ENCODE measurements at places on chromosomes 5 and 9.

DNA sequence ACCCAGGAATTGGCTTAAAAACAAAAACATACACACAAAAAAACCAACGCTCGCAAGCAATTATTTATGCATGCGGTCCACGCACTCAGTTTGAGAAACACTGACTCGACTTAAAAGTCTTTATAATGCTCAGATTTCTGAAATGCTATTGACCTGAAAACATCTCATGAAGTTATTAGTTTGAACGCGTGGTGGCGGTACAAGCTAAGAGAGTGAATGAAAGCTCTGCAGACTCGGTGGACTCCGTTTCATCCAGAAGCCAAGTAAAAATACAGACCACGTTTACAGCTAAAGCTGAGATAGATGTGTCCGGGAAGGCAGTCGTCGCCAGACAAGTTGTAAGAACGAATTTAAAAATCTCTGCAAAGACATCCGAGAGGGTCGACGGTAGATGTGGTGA is at the start of gene PCDHB6:
Gene PCDHB6 (plus strand): TSS at position 246 of the 400 bp plus-strand sequence. CDS start 201 bp downstream, outside the sequence.
- no peak for DNase-seq

- no peak for DNase-seq
Observed at GRCh38 chr9:83247732-83248131, 184.8 kb upstream of the RASEF start.

DNA sequence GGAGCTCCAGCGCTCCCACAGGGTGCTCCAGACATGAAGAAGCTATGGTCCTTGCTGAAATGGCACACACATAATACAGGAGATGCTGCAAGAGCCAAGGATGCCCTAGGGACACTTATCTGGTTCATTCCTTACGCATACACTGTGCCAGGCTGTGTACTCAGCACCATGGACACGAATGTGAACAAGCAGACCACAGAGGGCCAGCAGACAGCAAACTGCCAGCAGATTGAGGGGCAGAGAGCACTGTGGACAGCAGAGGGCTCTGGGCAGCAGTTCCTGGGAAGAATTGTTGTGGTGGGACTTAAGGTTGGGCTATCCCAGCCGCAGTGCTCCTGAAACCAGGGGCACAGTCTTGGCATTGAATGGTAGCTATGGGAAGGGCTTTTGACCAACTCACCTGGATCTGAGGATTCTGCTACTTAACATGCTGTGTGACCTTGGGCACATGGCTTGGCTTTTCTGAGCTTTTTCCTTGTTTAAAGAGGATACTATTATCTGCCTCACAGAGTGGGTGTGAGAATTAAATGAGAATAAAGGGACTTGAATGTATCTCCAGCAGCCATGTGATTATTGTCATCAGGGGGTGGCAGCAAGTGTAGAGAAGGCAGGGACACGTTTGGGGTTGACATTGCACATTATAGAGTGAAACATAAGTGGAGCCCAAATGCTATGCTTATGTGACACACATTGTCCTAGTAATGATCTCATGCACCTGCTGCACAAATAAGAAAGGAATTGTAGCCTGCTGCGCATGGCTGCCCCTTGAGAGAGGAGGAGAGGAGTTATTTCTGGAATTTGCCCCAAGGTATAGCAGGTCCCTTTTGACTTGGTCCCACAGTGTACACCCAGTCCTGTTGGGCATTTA is 30.1 kb downstream of the PPARGC1B start:
- DNase-seq, result no peak

- no peak for DNase-seq
Observed at GRCh38 chr5:160469156-160470144, 47.8 kb downstream of the PTTG1 start.

DNA sequence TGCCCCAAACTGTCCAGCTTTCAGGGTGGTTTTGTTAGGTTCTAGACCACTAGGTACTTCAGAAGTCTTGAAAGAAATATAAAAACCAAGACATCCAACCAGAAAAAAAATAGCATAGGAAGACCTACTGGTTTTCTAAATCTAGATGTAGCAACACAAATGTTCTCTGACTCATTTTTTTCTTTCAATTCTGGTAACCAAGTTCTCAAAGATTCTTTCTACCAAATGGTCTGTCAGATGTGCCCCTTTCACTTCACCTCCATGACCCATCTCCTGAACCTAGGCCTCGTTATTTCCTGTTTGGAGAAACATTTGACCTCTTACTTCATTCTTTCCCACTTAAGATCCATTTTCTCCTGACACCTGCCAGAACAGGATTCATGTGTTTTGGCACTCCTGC is 355.3 kb downstream of the KIAA0825 start:
- no peak for DNase-seq

GRCh38 chr9:131204285-131204684 is 72.0 kb downstream of the FAM78A start:
- no peak for DNase-seq

DNA sequence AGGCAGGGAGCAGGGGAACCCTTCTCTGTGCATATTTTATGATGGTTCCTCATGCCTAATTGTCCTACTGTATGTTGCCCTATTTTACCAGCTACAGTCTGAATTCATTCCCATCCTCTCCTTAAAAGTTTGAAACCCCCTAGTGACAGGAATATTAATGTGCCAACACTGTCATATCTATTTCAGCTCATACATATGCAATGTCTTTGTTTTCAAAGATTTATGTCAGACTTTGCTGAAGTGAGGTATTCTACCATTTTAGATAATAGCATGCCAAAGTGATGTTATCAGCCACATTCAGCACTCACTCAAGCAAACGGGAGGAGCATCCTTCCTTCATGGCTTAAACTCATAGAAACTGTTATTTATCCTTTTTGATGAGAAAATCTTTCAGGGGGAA is 696.5 kb downstream of the NR2F1-AS1 start:
- DNase-seq, result no peak

DNA sequence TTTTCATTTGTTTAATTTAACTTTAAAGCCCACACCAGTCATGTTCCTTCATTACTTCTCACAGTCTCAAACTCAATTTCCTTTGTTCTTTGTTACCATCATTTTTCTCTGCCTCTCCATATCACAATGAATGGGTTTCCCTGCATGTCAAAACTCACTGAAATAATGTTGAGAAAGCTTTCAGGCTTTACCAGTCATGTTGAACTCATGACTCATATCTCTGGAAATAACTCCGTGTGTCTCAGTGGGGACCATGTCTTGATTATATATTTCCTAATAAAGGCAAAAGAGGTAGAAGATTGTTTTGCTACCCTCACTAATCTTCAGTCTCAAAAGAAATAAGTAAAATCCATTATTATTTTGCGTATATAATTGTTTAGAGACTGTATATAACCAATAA is 231.2 kb downstream of the CHSY3 start:
- DNase-seq, result no peak

- no peak for DNase-seq
Observed at GRCh38 chr5:107021575-107021974, 649.2 kb downstream of the EFNA5 start.

DNA sequence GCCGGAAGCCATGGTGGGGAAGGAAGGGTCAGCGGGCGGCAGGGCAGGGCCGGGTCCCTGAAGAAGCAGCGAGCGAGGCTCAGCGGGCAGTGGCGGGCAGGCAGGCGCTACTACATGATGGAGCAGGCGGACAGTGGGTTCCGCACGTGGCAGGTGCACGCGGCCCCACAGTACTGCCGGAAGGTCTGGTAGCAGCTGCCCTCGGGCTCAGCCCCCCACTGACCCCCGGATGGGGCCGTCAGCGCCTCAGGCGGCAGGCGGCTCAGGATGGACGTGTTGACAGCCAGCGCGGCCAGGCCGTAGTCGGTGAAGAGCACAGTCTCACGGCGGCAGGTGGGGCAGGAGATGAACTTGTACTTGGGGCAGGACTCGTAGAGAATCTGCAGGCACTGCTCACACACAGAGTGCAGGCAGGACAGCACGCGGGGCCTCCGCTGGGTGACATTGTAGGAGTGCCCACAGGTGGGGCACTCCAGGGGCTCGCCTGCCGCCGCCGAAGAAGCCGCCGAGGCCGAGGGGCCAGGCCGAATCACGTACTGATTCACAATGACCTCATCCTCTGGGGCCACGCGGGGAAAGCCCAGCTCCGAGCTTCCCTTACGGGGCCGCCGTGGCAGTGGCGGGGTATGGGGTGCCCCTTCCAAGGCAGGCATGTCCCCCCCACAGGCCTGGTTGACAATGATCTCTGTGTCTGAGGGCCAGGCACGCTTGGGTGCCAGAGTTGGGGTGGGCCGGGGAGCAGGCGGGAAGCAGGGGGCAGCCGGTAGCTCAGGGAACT is 1.5 kb downstream of the RNF208 start:
- no peak for DNase-seq

DNA sequence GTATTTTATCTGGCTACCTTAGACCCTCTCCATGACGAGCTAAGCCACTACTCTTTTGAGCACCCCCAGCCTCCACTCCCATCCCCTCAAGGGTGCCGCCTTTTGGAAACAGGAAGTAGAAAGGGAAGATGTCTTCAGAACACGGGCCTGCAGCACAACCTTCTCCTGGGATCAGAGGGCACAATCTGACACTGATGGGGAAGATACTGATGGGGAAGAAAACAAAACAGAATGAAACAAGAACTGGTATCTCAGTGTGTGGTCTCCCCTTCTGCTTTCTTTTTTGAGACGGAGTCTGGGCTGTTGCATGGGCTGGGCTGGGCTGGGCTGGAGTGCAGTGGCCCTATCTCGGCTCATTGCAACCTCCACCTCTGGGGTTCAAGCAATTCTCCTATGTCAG is 539.7 kb upstream of the DAP start:
- DNase-seq, result no peak

- DNase-seq, result no peak
Observed at GRCh38 chr5:16776611-16777251, 159.4 kb downstream of the MYO10 start.

GRCh38 chr5:58077966-58078365 is 381.9 kb downstream of the PLK2 start:
- DNase-seq, result no peak

GRCh38 chr5:81525690-81526089 is 131.8 kb upstream of the ACOT12 start:
- DNase-seq, result no peak

GRCh38 chr5:80591352-80591751 is 21.3 kb upstream of the ANKRD34B start:
- DNase-seq, result no peak

GRCh38 chr5:43412156-43412555 is at the start of gene CCL28:
Gene CCL28, minus strand, starts transcription at chr5:43412391. Its CDS starts 75 bp downstream, at chr5:43412316.
- no peak for DNase-seq

GRCh38 chr9:86601697-86602096 is 247.5 kb upstream of the TUT7 start:
- no peak for DNase-seq

DNA sequence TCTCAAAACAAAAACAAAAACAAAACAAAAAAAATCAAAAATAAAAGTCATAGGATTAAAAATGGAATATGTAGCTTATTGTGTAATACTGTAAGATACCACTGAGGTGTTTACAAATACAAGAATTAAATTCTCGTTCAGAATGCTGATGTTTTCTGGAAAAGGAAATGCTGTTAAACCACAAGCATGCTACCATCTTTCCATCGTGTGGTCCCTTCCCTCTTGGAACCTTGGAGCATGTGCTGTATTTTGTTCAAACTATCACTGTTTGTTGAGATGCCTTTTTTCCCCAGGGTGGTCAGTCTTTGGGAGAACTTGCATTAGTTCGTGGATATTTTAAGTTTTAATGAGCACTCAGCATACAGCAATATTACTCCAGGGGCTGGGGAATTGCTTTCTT is 39.7 kb downstream of the SUB1 start:
- DNase-seq, result no peak

- DNase-seq, result no peak
Observed at GRCh38 chr9:123370108-123370507, 14.1 kb downstream of the CRB2 start.

GRCh38 chr5:126055348-126055729 is 367.9 kb upstream of the GRAMD2B start:
- no peak for DNase-seq

- no peak for DNase-seq
Observed at GRCh38 chr9:119961774-119962424, 592.7 kb upstream of the BRINP1 start.

GRCh38 chr5:63697811-63698210 is 264.4 kb downstream of the HTR1A start:
- no peak for DNase-seq

- DNase-seq, result no peak
Observed at GRCh38 chr9:98958271-98958984, 14.7 kb downstream of the COL15A1 start.

GRCh38 chr5:9348401-9348996 is 197.4 kb downstream of the SEMA5A start:
- no peak for DNase-seq

DNA sequence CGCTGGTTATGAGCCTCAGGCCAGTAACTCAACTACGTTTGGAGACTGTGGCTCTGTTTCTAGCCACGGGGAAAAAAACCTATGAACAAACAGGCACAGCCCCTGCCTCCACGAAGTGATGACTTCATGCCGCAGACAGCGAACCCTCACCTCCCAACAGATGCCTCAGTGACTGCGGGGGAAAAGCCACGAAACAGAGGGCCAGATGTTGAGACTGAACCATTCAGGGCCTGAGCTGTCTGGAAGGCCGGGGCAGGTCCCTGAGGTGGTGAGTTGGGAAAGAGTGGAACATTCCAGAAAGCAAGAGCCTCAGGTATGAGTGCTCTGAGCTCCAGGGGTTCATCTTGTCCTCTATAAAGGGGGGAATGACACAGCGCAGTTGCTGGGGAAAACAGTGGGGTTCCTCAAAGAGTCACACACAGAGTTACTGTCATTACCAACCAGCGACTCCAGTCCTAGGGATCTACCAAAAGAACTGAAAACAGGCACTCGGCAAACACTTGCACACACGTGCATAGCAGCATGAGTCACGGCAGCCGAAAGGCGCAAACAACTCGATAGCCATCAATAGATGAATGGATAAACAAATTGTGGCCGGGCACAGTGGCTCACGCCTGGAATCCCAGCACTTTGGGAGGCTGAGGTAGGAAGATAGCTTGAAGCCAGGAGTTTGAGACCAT is 15.3 kb downstream of the PLPP7 start:
- no peak for DNase-seq

GRCh38 chr9:69317894-69318293 is 7.1 kb upstream of the ENTREP1 start:
- no peak for DNase-seq

- no peak for DNase-seq
Observed at GRCh38 chr5:112316731-112317130, 102.3 kb downstream of the EPB41L4A start.

DNA sequence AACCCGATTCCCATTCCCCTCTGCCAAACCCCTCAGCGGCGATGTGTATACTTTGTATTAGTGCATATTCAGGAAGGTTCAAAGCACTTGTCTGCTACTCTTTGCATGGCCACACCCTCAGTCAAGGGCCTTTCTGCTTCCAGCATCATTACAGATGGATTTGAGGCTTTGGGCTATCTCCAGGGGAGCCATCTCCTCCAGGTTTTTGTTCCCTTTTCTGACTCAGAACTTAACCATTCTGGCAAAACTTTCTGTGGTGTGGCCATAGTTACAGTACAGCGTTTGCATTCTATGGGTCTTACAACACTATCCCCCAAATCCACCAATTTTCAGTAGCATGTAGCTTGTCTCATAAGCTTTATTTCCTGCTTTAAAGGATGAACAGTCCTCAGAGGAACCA is 36.0 kb upstream of the SVEP1 start:
- DNase-seq, result no peak

DNA sequence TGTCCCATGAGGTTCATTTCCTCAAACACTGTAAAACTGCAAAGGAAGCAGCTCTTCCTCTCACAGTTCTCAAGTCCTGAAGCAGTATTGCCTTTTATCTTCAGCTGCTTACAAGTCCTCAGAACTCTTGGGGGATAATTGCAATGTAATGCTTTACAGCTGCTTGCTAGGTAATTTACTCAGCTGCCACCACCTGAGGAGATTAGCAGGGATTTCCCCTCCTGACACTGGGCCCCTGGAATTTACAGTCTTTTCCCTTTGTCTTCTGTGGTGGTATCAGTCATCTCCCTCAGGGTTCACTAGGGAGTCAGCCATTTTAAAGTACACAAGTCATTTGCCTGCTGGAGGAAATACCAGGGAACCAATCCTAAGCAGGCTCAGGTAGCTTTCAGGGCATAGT is 754.3 kb upstream of the GRAMD2B start:
- no peak for DNase-seq

All from stimulated activated CD4-positive, alpha-beta T cell treated with anti-CD3 and anti-CD28 coated beads, Interleukin-1b, Interleukin-23, amount 100 ng/mL, for 4 hours (primary cell).